Hematopoietic multipotent progenitor cell treated with erythropoietin and hydrocortisone succinate and interleukin-3 and kit ligand, for 6 days (in vitro differentiated cells): ENCODE measurements at places on chromosomes 11 and 22.

- DNase-seq = no peak
Observed at GRCh38 chr11:123316003-123316402, 114.1 kb upstream of the GRAMD1B start.

- DNase-seq = no peak
Observed at GRCh38 chr22:44249376-44250147, 63.2 kb downstream of the SHISAL1 start.

DNA sequence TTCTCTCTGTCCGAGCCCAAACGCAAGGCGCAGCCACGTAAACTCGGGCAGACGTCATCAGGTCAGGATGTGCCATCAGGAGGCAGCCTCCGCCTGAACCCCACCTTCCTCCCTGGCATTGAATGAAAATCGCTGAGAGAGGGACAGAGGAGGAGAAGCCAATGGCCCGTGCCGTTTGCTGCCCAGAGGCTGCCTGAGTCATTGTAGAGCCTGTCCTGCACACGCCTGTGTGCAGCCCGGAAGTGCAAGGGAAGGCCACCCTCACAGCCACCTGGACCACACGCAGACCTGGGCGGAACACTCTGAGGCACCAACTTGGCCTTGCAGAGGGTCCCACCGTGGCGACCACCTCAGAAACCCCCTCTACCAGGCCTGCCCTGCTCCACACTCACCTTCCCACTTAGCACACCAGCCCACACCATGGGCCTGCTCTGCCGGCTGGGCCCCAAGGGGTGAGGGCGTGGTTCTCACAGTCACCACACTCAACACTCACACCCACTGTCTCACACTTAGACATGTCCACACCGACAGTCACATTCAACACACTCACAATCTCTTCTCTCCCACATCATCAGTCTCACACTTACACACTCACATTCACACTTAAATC, 9.1 kb downstream of the CHID1 start:
- no peak for DNase-seq

DNA sequence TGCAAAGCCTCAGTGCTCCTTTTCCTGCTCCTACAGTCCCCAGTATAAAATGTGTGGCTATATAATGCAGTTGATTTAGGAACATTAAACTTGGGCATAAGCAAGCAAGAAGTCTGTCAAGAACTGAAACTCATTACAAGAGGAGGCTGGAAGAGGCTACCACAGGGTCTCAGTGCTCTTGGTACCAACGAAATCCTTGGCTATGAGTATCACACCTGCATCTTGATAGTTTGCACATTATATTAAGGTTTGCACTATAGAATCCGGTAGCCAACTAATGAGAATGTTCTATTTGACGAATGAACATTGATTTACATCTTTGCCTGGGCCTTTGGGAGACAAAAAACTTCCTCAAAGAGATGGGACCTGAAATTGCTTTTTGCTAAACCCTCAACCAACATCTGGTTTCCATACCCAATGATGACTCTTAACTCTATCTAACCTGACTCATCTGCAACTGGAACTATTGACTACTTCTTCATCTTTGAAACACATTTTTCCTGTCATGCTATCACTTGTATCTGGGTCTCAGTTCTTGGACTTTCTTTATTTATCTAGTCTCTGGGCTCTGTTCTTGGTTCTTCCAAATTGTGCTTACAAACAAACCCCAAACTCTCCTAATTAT, 207.2 kb upstream of the CTSC start:
- no peak for DNase-seq

DNA sequence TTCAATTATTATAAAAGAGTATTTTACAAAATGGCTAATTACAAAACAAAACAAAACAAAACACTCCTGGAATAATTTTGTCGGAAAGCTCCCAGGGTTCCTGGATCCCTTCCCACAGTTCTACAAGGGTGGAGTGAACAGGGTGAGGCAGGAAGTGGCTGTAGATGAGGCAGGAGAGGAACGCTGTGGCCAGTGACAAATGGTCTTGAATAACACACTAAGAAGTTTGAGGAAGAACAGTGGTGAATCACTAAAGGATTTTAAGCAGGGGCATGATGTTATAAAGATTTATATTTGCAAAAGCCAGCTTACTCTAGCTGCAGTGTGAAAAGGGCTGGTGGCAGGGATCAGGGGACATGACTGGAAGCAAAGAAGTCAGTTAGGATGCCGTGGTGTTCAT, 33.8 kb upstream of the APOA1 start:
- DNase-seq = no peak

DNA sequence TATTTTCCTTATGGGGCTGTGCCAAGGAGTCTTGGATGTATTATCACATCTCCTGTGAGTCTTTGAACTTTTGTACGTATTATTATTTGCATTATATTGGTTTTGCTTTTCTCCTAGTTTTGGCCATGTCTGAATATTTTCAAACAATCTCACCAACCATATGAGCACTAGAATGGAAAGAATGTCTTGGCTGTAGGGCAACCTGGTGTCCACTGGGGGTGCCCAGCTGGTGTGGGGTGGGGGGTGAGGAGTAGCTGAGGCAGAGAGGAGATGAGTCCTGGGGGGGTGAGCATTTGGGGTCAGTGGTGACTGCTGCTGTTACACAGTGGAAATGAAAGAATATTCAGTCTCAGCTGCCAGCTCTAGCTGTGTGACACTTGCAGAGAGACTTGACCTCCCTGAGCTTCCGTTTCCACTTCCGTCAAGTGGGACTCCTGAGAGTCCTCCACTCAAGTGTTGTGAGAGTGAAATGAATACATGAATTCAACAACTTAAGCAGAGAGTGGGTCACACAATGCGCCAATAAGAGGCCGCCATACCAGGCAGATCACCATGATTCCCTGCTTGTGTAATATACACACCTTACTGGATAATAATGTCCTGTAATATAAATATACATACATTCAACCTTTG, 12.7 kb upstream of the PVALB start:
- no peak for DNase-seq

DNA sequence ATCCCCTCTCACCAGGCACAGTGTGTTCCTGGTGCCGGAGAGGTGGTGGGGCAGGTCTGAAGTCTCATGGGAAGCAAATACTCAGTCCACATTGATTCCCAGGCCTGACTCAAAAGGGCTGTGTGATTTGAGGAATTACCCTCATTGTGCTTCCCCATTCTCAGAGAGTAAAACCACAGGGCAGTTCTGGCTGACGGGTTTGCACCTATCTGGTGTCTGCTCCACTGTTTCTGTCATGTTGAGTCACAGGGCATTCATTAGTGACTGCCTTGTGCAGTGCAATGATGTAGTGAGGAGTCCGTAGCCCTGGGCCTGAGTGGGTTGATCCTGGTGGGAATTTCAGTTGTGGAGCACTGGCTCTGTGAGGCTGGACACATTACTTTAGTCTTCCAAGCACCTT, 85.2 kb upstream of the ARHGAP20 start:
- DNase-seq = peak; percentile 41

GRCh38 chr11:22477312-22477711, 139.1 kb downstream of the SLC17A6 start:
- DNase-seq = no peak

GRCh38 chr11:69662021-69662698, 13.0 kb downstream of the LTO1 start:
- peak; percentile 50 for DNase-seq

GRCh38 chr11:69201066-69201365, 45.3 kb downstream of the SMIM38 start:
- DNase-seq = no peak
